Mesendoderm (in vitro differentiated cells): ENCODE measurements at places on chromosomes 2 and 18.

DNA sequence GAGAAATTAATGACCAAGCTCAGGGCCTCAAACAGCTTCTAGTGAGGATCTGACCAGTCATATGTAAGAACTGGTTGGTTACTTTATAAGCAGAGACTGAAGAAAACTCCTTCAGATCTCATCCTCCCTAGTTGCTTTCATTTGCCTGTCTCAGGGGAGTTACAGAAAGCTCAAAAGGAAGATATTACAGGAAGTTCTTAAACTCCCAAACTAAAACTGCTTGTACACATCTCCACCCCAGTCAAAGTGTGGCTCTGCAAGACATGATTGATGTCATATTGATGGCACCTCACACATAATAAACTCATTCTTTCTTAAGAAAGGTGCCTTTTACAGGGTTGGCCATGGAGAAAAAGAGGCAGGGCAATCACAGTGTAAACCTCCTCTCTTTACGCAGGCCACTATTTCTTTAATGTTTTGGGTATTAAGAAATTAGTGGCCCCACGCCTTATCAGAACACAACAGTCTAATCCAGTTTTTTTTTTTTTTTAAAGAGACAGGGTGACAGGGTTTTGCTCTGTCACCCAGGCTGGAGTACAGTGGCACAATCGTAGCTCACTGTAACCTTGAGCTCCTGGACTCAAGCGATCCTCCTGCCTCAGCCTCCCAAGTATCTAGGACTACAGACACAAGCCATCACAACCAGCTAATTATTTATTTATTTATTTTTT lies 62.6 kb upstream of the STK17B start:
- no peak for DNase-seq

DNA sequence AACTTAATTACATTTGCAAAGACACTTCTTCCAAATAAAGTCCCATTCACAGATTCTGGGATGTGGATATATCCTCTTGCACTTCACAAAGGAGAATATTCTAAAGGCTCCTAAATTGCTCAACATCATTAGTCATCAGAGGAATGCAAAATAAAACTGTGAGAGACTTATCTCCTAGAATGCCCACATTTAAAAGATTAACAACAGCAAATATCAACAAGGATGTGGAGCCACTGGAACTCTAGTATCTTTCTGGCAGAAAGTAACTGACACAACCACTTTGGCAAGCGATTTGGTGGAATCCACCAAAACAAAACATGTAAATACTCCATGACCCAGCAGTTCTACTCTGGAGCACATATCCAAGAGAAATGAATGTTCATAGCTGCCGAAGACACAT lies 4.6 kb downstream of the NEU2 start:
- no peak for DNase-seq

DNA sequence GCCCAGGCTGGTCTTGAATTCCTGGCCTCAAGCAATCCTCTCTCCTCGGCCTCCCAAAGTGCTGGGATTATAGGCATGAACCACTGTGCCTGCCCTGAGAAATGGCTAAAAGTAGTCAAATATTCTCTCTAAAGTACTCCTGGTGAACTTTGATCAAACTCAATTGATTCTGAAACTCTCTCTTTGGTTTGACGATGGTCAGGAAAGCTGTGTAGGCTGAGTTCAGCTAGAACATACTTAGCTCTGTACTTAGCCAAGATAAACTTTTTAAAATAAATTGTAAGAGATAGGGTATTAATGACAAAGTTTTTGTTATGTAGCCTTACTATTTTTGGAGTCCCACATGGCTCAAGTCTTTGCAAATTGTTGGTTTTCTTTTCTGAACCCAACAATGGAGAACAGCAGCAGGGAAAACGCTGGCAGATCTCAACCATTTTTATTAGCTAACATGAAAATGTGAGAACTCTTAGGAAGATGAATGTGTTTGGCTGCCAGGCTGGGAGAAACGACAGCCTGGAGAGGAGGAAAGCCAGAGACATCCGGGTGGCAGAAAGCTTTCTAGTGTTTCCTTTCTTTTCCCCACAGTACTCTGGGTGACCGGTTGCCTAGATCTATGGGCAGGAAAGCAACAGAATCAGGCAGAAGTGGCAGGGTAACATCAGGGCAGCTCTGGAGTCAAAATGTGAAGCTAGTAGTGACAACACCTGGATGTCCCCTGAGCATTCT lies 193.0 kb upstream of the LHCGR start:
- DNase-seq: no peak

- DNase-seq: peak; percentile 65
Measured at GRCh38 chr2:174337337-174338146, 2.8 kb downstream of the SP9 start.

DNA sequence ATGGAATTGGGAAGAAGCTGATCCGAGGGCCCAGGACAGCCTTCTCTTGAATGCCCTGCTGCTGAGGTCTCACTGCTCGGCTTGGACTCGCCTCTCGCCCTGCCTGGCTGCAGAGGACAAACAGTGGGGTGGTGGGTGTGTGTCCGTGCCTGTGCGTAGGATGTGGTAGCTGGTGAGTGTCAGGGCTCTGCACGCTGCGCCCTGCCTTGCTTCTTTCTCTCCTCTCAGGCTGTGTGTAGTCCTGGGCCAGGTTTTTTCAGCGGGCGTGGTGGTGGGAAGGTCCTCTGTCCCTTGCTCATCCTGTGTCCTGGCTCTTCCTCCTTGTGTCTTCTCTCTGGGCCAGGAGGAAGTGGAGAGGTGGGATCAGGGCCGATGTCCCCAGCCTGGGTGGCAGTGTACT lies 44.8 kb downstream of the RRM2 start:
- DNase-seq: no peak

DNA sequence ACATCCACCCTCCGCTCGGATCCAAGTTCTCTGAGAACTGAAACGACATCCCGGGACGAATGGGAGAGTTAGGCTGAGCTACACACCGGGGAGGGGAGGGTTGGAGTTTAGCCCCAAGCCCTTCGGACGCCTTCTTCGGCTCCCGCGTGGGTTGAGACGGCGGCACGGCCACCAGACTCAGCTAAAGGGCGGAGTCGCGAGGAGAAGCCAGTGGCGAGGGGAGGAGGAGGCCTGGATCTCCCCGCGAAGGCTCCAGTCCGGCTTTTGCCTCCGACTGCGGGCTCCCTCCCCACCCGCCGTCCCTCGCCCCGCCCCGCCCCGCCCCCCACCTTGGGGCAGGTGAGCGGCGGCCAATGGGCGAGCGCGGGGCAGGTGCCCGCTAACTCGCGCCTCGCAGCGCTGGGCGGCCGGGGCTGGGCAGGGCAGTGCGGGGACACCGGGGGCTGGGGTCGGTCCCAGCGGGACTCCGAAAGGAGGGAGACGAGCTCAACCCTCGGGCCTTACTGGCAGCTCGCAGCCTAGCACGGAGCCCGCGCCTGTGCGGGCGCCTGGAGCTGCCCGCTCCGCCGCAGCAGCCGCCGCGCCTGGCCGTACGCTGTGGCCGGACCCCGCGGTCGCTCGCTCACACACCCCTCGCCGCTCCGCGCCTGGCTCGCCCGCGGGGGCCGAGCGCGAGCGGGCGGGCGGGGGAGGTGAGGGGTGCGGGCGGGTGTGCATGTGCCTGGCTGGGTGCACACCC lies at the start of gene EMX1:
Gene EMX1, plus strand, starts transcription at position 382 of the 739 bp plus-strand sequence. Its CDS starts 334 bp downstream, at position 716.
- DNase-seq: peak; percentile 93

DNA sequence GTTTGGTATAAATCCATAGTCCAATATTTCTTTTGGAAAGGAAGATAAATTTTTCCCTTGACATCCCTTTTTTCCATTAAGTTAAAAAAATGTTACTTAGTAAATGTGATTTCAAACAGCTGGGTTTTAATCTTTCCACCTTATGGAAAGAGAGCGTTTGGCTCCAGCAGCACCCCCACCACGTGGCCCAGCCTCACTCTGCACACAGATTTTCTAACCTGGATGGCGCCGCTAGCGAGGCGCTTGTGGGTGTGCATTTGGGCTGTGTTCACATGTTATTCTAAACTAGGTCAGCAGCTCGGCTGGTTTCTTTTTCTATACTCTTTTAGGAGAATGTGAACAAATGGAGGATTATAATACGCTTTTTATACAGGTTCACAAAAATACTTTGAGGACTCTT lies 218.0 kb downstream of the LDLRAD4 start:
- DNase-seq: no peak

- no peak for DNase-seq
Measured at GRCh38 chr2:239716009-239716408, 309.1 kb downstream of the NDUFA10 start.

DNA sequence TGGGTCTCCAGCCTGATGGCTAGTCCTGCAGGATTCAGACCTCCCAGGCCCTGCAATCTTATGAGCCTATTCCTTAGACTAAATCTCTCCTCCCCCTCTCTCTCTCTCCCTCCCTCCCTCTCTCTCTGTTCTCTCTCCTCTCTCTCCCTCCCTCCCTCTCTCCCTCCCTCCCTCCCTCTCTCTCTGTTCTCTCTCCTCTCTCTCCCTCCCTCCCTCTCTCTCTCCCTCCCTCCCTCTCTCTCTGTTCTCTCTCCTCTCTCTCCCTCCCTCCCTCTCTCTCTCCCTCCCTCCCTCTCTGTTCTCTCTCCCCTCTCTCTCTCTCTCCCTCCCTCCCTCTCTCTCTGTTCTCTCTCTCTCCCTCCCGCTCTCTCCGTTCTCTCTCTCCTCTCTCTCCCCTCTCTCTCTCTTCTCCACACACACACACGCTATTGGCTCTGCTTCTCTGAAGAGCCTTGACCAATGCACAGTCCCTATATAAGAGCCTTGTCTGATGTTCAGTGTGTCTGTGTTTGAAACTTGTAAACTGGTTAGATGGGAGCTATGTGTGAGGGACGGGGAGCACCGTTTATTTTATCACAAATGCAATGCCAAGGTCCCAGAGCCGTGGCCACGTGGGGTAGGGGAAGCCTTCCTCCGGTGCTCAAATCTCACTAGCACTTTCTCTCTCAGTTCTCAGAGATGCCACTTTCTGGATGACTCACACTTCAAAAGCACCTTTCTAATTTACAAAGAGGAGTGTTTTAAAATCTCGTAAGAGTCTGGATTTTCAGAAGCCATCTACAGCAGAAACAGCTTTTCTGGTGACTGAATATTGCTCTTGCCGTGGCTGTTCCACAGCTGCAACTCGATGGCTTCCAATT lies 9.4 kb upstream of the PRLH start:
- DNase-seq: no peak

DNA sequence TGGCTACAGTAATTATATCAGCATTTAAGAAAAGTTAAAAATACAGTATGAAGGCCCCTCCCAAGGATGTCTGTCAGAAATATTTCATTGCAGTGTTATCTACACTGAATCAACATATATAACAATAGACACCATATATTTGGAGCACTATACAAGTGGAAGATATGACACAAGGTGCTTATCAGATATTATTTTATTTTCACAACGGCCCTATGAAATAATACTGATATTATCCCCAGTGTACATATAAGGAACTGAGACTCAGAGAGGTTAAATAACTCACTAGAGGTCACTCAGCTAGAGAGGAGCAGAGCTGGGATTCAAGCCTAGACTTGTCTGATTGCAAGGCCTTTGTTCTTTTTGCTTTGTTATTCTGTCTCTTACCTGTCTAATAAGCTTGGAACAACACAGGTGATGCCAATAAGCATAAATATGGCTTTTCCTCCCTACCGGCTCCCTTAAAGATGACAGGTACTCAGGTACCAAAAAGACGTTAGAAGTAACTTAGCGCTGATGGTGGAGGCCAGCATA lies 4.7 kb upstream of the SLC40A1 start:
- DNase-seq: no peak

GRCh38 chr2:182868054-182868796 lies 1.8 kb upstream of the FRZB start:
- peak; percentile 44 for DNase-seq

DNA sequence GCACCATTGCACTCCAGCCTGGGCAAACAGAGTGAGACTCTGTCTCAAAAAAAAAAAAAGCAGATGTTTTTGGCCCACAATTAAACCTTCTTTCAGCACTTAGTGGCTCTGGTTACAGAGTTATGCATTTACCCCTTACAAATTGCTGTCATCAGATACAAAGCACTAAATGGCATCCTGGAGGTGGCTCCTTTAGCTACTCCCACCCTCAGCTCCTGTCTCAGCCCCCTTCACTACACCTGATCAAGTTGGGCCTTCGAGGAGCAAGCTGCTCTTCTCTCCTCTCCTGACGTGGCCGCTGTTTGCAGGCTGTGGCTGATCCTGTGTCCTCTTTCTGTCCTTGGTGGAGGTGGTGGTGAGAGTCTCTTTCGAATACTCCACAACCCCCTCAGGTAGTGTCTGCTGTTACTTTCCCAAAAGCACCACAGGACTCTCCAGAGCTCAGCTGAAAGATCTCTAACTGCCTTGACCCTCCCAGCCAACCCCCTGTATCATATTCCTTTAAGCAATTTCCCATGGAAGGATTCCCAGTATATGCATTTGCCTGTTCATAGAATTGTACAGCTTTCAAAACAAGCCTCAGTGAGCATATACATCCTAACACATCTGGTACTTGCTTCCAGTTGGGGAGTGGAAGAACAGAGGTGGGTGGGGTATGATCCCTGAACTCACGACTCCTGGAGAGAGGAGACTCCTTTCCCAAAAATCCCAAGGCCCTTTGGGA lies 285.9 kb downstream of the CLIP4 start:
- no peak for DNase-seq

GRCh38 chr2:157786663-157787363 lies 89.3 kb downstream of the ACVR1 start:
- peak; percentile 71 for DNase-seq

DNA sequence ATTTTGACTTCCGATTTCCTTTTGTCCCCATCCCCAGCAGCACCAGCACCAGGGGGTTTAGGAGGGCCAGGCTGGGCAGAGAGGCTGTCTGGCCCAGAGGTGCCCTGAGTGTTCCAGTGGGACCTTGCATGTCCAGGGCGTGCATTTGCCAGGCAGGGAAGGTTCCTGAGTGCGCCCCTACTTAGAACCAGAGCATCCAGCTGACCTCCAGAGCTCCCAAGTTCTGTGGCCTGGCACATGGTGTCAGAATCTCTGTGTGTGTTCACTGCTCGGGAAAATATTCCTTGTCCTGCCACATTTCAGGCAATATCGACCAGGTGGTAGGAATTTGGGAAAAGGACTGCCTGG lies 5.5 kb downstream of the SIX3 start:
- no peak for DNase-seq
